Activated CD8-positive, alpha-beta memory T cell treated with anti-CD3 and anti-CD28 coated beads for 4 hours (primary cell): ENCODE measurements at places on chromosomes 13 and 19.

DNA sequence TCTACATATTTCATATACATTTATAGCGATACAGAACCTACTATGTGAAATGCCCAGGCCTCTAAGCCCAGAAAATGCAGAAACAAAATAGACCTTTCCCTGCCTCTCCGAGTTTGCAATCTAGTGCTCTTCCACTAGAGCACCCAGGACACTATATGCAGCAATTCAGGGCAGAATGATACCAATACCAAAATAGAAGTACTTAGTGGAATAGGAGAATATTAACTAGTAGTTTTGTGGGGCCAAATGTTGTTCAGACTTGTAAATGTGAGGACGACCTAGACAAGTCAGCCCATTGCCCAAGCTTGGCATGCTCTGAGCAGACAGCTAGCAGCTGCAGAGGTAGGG, 35.8 kb upstream of the FLT1 start:
- no peak for DNase-seq

DNA sequence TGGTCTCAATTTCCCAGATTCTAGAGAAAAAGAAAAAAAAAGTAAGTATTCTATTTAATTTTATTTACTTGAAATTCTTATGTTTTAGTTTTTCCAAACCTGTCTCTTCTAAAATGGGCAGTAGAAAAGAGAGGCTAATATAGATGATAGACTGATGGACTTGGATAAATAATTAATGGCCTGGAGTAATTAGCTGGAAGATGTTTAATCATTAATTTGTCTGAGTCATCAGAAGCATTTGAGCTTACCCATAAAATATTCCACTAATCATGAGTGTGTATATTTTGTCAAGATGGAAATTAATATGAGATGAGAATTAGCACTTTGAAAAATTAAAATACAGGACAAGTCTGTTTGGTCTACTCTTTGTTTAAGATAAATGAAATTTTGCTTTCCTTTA, 212.1 kb upstream of the MIR17HG start:
- no peak for DNase-seq

DNA sequence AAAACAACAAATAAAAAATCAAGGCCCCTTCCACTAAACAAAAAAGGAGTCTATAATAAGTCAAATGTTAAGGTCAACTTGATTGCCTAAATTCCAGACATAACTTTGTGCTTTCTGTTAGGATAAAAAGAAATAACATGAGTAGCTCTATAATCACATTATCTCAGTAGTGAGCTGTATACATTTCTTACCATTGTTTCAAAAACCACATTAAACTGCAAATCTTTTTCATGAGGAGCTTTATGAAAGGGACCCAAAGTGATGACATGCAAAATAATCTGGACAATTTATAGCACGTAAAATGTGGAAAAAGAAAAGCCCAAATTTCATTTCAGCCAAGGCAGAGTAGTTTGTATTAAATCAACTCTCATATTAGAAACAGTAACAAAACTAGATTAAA, 269.2 kb downstream of the KLF12 start:
- DNase-seq, result no peak

DNA sequence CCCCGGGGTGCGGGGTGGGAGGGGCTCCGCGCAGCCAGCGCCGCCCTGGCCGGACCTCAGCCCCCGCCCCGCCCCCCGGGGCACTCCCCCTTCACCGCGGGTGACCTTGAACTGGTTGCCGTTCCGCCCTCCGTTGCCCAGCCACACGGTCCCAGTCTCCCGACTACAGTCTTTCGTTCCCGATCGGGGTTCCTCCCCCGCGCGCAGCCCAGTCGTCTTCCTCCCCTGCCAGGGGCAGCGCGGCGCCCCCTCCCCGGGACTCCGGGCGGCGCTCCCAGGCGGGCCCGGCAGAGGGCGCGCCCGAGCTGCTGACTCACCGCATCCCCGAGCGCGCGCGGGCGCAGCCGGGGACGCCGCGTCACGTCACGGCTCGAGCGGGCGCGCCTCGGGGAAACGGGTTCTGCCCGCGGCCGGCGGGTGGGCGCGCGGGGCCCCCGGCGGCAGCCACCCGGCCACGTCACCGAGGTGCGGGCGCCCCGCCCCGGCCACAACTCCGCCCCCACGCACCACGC, 459 bp downstream of the MIDN start:
- DNase-seq, result peak; percentile 72

- DNase-seq, result no peak
Measured at GRCh38 chr13:78826312-78826711, 167.4 kb upstream of the OBI1 start.

- DNase-seq, result no peak
Measured at GRCh38 chr13:49821216-49822009, 28.9 kb upstream of the KPNA3 start.

- DNase-seq, result no peak
Measured at GRCh38 chr13:49596221-49596620, 10.9 kb upstream of the RCBTB1 start.

GRCh38 chr13:77760893-77761292, 63.4 kb downstream of the SLAIN1 start:
- DNase-seq, result no peak

DNA sequence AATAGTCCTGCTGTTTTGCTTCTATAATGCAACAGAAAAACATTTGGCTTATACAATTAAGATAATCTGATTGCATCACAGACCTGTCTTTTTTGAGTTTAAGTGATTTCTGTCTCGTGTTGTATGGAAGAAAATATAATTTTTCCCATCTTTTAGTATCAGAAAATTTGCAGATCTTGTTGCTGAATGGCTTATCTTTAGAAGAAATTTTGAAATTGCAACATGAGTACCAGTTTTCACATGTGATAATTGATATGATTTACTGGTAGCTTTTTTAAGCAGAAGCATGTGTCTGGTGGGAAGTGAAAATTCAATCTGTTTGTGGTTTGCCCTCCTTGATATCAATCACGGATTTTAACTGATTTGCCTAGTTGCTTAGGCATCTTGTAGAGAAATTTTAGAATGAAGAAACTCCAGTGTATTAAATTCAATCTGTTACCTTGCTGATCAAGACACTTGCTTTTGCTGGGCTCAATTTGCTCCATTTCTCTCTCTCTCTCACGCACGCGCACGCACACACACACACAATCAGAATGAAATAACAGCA, 89.8 kb upstream of the MYCBP2 start:
- no peak for DNase-seq

- DNase-seq, result no peak
Measured at GRCh38 chr13:20291037-20291436, 58.9 kb upstream of the GJB6 start.

DNA sequence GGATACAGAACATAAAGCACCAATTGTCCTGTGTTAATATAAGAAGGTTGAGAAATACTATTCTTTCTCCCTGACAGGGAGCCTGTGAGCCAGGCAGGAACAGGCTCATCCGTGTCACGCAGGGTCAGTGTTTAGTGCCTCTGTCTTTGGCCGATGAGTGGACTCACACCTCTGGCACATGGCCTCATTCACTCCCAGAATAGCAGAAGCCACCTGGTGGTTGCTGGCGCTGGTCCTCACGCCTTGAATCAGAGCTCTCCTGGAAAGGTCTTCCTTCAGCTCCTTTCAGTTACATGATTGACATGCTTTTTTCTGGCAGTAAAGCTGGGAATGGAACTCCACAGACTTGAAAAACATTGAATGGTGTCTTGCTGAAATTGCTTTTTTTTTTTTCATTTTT, 28.1 kb upstream of the SIAH3 start:
- no peak for DNase-seq

- no peak for DNase-seq
Measured at GRCh38 chr13:46088821-46089562, 15.8 kb downstream of the CPB2 start.

- DNase-seq, result no peak
Measured at GRCh38 chr13:28609926-28610325, 49.0 kb upstream of the POMP start.

DNA sequence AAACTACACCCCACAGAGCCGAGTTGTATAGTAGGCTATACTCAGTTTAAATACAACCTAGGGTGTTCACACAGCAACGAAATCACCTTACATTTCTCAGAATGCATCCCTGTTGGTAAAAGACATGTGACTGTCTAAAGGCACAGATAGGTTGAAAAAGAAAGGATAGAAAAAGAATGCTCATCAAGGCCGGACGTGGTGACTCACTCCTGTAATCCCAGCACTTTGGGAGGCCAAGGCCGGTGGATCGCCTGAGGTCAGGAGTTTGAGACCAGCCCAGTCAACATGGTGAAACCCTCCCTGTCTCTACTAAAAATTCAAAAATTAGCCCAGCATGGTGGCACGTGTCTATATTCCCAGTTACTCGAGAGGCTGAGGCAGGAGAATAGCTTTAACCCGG, 3.8 kb upstream of the IL17D start:
- no peak for DNase-seq

DNA sequence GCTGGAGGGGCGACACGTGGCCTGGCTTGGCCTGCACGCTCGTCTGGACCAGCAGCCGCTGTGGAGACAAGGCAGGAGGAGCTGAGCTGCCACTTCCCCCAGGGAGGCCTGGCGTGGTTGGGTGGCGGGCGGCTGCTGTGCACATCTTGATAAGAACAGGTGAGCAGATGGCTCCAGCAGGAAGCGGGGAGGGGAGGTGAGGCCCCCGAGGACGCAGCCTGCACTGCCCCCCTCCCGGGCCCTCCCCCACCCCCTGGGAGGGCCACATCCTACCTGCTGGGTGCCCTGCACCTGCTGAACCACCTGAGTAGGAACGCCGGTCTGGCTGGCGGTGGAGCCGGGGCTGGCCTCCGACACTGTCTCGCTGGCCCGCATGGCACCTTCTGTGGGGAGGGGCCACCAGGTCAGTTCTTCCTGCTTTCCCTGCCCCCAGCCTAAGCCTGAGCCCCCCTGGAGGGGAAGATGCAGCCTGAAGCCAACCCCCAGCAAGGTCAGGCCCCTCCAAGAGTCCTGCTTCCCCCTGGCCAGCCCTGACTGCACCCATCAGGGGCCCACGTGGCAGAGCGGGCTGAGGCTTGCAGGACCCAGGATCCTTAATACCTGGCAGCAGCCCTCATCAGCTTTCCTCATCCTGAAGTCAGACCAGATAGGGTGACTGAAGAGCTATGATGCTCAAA, 22.8 kb downstream of the RFX1 start:
- DNase-seq, result no peak

DNA sequence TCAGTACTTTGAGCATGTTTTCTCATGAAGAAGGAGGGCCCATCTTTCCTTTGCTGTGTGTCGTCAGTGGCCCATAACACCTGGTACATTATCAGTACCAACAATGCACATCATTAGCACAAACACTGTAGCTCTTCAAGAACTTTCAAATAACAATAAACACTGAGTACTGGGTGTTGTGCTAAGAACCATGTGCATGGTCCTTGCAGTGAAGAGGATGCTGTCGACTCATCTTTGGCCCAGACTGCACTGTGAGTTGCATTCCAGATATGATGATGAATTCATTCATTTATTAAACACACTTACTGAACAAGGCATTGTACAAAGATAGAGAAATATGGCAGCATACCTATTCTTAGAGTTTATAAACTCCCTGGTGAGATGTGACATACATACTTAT, 55.8 kb downstream of the FLT3 start:
- DNase-seq, result no peak

DNA sequence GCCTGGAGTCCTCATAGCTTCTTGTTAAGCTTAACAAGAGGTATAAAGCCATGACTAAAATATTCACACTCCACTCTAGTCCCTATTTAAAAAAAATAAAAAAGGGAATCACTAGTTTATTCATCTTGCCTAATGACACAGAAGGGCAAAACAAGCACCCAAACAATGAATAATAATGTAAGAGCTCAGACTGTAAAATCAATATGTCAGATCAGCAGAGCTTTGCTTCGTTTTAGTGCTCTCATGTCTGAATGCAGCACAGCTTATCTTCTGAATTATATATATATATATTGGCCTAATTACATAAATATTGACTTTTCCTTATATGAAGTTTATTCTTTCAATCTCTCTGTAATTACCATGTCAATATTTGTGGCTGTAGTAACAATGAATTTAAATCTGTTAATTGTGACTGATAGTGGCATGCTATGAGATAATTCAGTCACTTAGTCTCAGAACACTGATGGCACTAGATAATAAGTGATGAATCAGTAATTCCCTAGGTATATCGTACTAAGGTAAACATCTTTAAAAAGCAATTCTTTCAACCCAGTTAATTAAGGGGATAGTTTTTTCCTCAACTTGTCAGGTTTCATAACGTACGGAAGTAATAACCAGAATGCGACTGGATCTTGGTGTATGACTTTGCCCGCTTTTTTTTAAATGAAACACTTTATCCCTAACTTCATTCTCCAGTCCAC, 361.9 kb upstream of the GPC6 start:
- no peak for DNase-seq

- no peak for DNase-seq
Measured at GRCh38 chr13:52405369-52405766, 604 bp downstream of the THSD1 start.

DNA sequence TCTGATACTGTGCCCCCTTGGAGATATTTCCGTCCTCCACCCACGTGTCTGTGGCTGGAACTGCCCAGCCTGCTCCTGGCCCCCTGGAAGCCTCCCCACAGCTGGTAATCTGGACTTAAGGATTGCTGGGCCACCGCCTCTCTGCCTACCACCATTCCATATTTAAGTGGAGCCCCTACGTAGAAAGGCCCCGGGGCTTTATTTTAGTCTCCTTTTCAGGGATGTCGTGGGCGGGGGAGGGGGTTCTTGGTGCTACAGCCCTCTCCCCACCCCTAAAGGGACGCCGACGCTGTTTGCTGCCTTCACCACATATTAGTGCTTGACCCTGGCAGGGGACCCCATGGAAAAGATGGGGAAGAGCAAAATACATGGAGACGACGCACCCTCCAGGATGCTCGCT, 2.7 kb upstream of the NOP53 start:
- no peak for DNase-seq

DNA sequence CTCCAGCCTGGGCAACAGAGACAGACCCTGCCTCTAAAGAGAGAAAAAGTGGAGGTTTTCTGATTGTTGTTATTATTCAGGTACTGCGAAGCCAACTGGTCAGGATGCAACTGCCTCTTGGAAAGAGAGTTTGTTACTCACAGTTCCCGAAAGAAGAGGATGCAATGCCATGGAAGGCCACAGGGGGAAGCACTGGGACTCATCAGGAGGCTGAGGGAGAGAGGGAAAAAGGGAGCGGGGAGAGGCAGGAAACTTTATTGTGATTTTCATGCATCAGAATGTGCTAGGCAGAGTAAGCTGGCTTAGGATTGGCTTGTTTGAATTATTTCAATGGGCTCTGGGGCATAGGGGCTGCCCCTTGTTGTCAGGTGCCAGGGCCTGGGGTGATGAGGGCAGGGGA, 27.6 kb downstream of the MYO9B start:
- no peak for DNase-seq

DNA sequence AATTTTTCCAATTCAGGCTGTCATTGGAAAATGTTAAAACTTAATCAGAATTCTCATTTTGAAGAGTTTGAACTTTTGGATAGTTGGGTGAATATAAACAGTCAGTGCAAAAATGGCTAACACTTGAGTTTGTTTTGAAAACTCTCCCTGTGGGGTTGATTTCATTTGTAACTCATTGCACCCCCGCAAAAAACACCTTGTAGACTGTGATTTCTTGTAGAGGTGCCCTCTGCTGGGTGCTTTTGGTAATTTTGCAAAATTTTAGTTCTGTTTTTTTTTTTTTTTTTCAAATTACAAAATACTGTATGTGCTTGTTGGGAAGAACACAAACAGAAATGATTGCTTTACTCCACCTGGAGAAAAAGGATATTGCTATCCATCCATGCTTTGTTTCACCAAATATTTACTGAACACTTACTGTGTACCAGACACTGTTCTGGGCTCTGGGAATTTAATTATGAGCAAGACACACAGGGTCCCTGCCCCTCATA, 28.2 kb upstream of the GPI start:
- DNase-seq, result no peak
